ENCODE measurements at places on chromosomes 2 and 18.

GRCh38 chr2:48849770-48850169, 94.2 kb upstream of the LHCGR start:
- DNase-seq = no peak

DNA sequence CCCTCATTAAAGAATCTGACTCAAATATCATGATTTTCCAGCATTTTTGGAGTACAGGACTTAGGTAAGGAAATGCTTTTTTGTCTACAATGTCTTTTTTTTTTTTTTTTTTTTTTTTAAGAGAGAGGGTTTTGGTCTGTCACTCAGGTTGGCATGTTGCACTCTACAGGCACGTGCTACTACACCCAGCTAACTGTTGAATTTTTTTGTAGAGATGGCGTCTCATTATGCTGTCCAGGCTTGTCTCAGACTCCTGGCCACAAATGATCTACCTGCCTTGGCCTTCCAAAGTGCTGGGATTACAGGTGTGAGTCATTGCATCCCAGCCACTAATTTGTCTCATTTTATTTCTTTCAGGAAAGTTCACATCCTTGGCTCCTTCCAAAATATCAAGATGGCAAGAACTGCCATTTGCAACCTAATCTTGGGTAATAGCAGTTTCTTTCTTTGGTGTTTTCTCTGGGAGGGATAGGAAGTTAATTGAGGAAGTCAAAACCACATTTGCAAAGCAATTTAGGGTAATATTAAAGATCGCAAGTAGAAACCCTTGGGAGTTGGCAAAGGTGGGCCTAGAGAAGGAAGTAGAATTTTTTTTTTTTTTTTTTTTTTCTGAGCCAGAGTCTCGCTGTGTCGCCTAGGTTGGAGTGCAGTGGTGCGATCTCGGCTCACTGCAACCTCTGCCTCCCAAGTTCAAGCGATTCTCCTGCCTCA, 15.5 kb downstream of the PNO1 start:
- DNase-seq = no peak

GRCh38 chr2:148538375-148538774, 106.2 kb upstream of the EPC2 start:
- DNase-seq = no peak

DNA sequence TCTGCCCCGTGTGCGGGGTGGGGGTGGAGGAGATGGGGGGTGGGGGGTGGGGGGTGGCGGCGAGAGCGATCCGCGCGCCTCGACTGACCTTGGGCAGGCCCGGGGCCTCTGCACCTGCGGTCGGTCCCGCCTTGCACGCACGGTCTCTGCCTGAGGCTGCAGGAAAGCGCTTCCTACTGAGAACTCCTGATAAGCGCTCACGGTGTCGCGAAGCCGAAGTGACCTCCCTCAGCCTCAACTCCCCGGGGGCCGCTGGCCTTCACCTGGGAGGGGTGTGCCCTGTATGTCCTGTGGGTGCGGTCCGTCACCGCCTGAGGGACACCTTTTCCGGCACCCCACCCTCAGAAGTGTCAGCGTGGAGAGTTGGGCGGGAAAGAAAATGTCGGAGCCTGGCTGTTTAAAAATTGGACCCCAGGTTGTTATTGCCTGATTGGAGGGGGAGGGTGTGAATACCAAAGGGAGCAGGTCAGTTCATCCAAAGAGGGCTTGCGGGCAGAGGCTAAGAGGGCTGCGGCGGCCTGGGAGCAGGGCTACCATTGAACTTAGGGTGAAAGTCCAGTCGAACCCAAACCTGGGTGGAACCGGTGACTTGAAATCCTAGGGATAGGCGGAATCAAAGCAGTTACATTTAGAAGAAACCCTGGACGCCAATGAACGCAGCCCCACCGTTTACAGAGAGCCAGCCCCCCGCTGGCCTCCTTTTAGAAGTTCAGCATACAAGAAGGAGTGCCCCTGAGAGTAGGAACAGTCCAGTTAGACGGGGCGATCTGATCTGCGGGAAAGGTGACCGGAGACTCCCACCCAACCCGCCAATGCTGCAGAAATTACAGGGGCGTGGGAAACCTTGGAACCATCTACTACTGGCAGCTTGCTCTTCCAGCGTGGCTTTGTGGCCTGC, 1.2 kb downstream of the MAL start:
- DNase-seq = peak; percentile 60

DNA sequence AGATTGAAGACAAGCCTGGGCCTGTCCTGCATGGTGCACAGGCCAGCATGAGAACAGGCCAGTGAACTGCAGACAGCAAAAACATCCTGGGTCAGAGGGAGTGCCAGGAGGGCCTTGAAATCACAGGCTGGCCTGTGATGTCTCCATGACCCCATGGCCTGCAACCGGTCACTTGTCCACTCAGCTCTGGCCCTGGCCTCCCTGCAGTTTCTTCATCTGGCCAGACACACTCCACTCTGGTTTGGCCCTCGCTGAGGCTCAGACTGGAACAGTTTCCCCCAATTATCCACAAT, 12.6 kb downstream of the CYRIA start:
- DNase-seq = no peak

- no peak for DNase-seq
Measured at GRCh38 chr2:147255812-147256211, 589.0 kb upstream of the ACVR2A start.
